Left cardiac atrium (tissue), 4 donors: ENCODE measurements at places on chromosomes 13 and 19.

GRCh38 chr13:40484974-40485373 lies 181.5 kb downstream of the FOXO1 start:
- DNase-seq = no peak

- DNase-seq = no peak
These were observed 450 bp downstream of the FBXW9 start for GRCh38 chr19:12695997-12696365.

DNA sequence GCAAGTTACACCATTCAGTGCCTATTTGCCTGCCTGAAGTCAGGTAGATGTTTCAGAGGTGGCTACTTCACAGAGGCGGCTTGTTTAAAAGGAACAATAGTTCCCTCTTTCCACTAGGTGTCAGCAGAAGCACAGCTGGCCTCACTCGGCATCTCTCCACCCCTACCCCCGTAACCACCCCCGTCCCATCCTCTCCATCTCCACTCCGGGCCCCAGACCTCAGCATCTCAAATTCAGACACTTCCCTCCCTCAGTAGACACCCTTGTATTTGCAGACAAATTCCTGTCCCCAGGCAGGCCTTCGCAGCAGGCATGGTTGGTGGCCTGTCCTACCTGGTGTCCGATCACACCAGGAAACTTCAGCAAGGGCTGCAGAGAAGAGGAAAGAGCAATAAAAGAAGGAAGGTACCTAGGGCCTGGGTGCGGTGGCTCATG lies 9.1 kb upstream of the DPP9 start:
- DNase-seq = no peak

DNA sequence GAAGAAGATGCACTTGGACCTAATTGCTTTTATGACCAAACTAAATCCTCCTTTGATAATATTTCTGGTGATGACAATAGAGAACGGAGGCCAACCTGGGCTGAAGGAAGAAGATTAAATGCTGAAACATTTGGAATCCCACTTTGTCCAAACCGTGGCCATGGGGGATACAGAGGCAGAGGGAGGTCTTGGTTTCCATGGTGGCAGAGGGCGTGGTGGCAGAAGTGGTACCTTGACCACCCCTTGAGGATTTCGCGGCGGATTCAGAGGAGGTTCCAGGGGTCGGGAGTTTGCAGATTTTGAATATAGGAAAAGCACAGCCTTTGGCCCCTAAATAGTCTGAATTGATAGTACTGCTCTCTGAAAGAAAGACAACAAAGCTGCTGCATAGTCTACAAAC lies 7.2 kb upstream of the LILRB3 start:
- DNase-seq = no peak

DNA sequence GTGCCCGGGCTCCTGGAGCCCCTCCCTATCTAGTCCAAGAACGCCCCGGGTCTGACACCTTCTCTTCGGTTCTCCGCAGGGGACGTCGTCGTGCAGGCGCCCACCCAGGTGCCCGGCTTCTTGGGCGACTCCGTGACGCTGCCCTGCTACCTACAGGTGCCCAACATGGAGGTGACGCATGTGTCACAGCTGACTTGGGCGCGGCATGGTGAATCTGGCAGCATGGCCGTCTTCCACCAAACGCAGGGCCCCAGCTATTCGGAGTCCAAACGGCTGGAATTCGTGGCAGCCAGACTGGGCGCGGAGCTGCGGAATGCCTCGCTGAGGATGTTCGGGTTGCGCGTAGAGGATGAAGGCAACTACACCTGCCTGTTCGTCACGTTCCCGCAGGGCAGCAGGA lies 3.4 kb downstream of the PVR start:
- no peak for DNase-seq

DNA sequence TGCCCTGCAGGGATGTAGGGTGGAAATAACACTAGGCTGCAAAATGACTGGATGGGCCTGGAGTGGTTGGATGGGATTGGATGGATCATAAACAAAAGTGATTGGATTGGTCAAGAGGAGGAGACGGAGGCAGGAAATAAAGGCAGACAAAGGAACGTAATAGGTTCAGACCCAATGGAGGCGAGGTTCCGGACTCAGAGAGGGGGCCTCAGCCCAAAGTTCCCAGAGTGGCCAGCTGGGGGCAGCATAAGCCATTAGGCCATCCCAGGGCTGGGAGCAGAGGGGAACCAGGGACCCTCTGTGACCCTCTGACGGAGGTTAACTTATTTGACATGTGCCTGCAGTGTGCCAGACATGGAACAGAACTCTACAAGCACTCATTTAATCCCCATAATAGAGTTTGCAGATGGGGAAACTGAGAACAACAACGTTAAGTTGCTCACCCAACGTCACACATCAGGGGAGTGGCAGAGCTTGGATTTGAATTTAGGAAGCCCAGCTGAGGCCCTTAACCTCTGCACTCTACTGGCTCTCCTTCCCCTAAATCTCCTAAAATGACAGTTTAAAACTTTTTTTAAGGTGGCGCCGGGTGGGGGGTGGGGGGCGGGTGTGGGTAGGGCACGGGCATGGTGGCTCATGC lies 15.3 kb upstream of the MAP1S start:
- DNase-seq = peak; percentile 51

- no peak for DNase-seq
These were observed 15.7 kb downstream of the NOSIP start for GRCh38 chr19:49564616-49565045.

GRCh38 chr13:29434217-29434945 lies 161.1 kb downstream of the SLC7A1 start:
- no peak for DNase-seq

GRCh38 chr19:51168564-51169282 lies 26.6 kb downstream of the SIGLEC7 start:
- DNase-seq = no peak

GRCh38 chr13:38980750-38981078 lies 9.9 kb downstream of the STOML3 start:
- DNase-seq = no peak

DNA sequence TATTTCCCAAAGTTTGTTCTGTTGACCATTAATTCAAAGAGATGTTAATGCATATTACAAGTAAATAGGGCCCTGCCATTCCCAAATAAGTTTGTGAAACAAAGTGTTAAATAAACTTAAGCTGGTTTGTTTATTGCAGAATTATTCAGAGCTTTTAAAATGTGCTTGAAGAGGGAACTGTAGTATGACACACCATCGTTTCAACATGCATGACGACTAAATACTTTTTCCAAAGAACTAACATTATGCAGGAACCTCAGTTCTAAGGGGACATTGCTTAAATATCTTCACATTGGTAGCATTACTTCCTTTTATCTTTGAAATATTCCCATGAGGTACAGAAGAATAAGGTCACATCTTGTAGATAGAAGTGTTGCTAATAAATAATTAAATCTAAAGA lies 14.6 kb downstream of the LHFPL6 start:
- DNase-seq = no peak
